ENCODE measurements at places on chromosomes 6 and 20.
A peak's percentile ranks its signal among the peaks of the same experiment; 100 is the strongest.

DNA sequence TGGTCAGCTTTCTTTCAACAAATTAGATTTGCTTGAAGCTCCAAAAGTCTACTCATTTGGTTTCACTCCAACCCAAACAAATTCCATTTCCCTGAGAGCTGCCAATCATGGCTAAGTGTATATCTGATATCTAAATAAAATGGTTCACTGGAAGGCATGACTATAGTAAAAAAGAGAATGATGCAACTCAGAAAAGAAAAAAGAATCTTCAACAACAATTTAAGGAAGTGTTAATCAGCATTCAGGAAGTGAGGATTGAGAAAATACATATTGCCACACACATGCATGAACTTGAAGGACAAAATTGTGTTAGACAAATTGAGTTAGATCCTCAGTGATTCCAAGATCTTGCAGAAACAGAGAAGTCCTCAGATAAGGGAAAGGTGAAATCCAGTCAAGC is 972.9 kb upstream of the FLRT3 start:
- DNase-seq: no peak

DNA sequence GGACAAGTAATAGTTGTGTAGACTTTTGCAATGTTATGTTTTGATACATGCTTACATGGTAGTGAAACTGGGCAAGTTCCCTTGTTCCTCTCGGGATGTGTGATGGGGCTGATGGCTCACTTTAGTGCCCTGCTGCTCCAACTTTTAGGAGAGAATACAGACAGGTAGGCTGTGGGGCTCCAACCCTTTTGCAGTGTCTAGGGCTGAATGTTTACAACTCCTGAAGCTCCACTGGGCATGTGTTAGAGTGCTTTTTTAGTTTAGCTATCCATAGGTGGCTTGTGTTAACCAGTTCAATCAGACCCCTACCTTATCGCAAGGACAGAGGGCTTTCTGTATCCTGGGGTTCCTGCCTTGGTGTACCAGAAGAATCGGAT is 33.8 kb downstream of the SERPINB6 start:
- DNase-seq: peak; percentile 9

DNA sequence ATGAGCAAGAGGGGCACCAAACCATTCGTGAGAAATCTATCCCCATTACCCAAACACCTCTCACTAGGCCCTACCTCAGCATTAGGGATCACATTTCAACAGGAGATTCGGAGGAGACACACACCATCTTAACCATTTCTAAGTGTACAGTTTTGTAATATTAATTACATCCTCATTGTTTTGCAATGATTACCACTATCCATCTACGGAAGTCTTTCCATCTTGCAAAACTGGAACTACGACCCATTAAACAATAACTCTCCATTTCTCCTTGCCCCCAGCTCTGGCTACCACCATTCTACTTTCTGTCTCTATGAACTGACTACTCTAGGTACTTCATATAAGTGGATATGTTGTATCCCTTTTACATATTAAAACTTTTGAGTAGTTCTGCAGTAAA is 20.1 kb downstream of the ACOT13 start:
- no peak for DNase-seq

DNA sequence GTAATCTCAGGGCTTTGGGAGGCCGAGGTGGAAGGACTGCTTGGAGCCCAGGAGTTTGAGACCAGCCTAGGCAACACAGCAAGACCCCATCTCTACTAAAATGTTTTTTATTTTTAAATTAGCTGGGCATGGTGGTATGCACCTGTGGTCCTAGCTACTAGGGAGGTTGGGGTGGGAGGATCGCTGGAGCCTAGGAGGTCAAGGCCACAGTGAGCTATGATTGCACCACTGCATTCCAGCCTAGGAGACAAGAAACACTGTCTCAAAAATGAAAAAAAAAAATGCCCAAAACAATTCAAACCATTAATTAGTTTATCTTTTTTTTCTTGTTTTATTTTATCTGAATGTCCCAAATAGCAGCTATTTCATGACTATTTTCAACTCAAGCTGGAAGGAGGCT is 85.8 kb downstream of the GMPR start:
- DNase-seq: no peak

GRCh38 chr6:96104910-96105309 is 89.1 kb downstream of the FUT9 start:
- DNase-seq: no peak
